NCI-H2029 treated with DMSO at 0.1 percent for 48 hours (cell line): ENCODE measurements at places on chromosomes 1 and 21.

GRCh38 chr1:151703813-151704212 lies 12.8 kb downstream of the CELF3 start:
- no peak for DNase-seq

GRCh38 chr1:8911416-8912309 lies 33.2 kb upstream of the ENO1 start:
- no peak for DNase-seq

DNA sequence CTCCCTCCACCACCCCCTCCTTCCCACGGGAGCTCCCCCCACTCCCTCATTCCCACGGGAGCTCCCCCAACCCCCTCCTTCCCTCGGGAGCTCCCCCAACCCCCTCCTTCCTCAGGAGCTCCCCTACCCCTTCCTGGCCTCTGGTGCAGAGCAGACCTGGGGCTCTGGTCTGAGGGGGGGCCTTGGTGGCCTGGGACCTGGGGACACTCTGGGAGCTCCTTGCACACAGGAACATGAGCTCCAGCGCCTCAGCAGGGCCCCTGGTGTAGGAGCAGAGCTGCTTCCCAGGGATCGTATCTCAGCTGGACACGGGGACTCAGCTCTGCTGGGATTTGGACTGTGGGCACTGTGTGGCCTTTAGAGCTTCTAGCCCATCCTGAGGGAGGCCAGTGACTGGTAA lies 19.7 kb upstream of the PRSS38 start:
- no peak for DNase-seq

DNA sequence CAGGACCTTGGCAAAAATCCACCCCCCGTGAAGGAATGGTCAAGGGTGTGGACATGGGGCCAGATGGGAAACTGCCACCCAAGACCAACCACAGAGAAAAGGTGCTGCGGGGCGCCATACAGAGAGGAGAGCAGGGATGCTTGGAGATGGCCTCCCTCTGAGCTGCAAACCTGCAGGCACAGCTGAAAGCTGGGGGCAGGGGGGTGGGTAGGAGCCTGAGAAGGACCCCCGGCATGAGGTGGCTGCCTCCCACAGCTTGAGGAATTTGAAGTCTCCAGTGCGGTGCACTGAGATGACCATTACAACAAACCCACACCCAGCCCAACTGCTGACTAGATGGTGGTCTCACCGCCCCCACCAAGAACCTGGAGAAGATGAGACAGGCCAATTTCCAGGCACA lies 84.8 kb downstream of the WDR4 start:
- DNase-seq: no peak

- DNase-seq: no peak
Measured at GRCh38 chr1:147216124-147216523, 9.0 kb downstream of the FMO5 start.

DNA sequence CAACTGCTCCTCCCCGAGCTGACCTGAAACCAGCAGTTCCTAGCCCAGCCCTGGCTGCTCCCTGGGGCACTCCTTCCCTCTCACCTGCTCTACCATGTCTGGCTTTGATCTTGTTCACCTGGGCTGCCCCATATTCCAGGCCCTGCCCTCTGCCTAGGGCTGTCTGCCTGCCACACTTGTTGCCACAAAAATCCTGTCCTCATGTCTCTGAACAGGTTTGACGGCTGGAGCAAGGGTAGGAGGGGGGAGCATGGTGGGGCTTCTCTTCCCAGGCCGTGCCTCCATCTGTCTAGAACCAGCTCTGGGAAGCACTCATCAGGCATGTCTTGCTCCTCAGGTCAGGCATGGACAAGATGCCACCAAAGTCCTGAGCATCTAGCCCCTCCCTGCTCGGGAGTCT lies 44.3 kb upstream of the WNT2B start:
- no peak for DNase-seq

DNA sequence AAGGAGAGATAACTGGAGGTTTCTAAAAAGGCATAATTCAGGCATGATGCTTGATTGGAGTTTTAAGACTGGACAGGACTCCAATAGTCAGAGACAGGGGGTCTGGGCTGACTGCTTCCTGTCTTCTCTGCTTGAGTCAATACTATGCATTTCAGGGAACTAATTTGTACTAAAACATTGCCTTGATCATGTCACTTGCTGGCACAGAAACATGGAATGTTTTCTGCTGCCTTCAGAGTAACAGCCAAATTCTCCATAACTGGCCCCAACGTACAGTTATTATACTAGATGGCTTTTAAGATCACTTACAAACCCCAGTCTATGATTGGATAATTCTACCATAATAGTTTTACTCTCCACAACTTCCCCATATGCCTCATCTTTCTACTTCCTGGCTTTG lies 247.0 kb downstream of the DNM3 start:
- no peak for DNase-seq

GRCh38 chr1:227765261-227766014 lies 30.2 kb downstream of the SNAP47 start:
- no peak for DNase-seq

GRCh38 chr1:94819945-94820746 lies at the start of gene SLC44A3:
TSS of gene SLC44A3 (plus strand) at chr1:94820357. CDS start at chr1:94820452, 95 bp downstream.
- DNase-seq: no peak

DNA sequence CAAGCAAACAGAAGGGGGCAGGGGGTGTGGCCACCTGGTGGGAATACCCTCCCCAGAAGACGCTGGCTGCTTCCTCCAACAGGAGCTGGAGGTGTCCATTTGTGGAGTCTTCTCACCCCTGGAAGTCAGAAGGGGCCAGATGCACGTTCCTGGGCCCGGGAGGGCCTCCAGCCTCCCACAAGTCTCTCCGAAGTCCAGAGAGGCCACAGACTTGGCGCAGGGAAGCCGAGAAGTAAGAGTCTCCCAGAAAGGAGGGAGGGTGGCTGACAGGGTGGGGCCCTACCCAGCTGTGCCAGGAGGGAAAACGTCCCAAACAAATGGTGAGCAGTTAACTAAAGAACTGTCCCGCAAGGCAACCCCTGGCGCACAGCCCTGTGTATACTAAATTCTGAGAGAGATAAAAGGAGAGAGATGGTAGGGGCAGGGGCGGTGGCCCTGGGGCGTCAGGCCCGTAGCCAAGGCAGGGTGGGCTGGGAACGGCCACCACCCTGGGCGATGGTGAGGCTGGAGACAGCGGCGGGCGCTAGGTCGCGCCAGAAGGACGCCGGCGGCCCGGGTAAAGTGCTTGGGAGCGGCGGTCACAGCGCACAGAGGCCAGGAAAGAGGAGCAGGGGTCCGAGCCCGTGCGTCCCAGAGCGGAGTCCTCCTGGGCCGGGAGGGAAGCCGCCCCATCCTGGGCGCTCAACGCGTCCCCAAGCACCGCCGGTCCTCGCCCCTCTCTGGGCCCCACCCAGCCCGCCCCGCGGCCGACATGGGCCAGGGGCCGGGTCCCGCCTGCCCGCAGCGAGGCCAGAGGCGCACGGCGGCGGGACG lies 1.2 kb downstream of the CHD5 start:
- no peak for DNase-seq

- no peak for DNase-seq
Measured at GRCh38 chr21:27464648-27465047, 497.8 kb upstream of the ADAMTS5 start.

DNA sequence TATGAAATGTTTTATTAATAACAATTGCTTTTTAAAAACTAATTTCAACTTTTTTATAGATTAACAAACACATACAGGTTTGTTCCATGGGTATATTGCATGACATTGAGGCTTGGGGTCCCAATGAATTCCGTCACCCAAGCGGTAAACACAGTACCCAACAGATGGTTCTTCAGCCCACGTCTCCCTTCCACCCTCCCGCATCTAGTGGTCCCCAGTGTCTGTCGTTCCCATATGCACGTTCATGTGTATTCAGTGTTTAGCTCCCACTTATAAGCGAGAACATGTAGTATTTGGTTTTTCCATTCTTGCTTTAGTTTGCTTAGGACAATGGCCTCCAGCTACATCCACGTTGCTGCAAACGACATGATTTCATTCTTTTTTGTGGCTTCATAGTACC lies 48.6 kb downstream of the NOS1AP start:
- no peak for DNase-seq

- no peak for DNase-seq
Measured at GRCh38 chr1:59664166-59664565, 150.6 kb upstream of the HOOK1 start.

GRCh38 chr1:244757091-244757939 lies 78.1 kb upstream of the COX20 start:
- DNase-seq: peak; percentile 9

- DNase-seq: no peak
Measured at GRCh38 chr1:113057006-113057405, 16.0 kb upstream of the LRIG2 start.

DNA sequence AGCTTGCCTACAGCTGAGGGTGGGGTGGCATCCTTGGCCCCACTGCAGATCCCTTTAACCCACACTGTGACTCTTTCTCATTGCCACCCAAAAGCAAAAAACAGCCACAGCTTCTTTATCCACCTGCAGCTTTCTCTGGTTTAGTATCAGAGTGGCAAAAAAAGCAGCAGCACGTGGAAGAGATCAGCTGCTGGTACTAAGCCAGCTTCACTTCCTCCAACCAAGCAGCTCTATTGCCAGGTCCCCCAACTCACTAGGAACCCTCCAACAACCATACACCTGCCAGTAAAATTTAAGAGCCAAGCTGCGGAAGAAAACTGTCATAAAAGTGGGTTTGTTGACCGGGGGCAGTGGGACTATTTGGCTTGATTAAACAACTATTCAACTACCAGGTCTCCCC lies 66.4 kb downstream of the KDM1A start:
- DNase-seq: no peak

- DNase-seq: no peak
Measured at GRCh38 chr1:173392895-173393658, 84.1 kb upstream of the PRDX6 start.

- DNase-seq: no peak
Measured at GRCh38 chr1:177340601-177341067, 169.9 kb downstream of the BRINP2 start.

DNA sequence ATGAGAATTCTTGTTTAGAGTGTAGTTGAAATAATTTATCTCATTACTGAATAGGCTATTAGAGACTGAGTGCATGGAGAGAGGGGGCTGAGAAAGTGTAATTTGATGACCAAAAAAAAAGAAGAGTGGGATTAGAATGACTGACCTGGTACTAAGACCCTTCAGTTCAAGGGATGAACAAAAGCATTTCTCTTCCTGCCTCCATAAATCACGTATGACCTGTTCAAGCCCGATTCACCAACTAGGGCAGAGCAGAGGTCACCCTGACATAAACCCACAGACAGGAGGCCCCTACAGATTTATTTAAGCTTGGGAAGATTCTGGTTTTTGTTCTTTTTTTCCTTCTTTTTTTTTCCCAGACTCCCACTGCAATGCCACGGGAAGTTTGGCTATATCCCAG lies 123.7 kb upstream of the COP1 start:
- DNase-seq: no peak

GRCh38 chr1:26289158-26290059 lies 9.5 kb downstream of the SH3BGRL3 start:
- DNase-seq: no peak

DNA sequence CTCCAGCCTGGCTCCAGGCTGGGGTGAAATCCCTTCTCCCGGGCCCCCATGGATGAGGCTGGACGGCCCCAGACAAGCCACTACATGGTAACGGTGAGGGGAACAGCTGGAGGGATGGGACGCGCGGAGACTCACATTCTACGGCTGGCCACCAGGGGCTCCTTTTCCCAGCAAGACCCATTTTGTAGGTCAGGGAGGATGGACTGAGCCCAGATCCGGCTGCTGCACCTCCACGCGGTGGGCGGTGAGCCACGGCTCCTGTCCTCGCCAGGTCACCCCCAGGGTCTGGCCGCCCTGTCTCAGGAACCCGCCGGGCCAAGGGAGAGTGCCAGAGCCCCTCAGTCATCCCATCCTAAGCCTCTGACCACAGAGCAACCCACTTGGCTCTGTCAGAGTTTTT lies 75.0 kb upstream of the ACTRT2 start:
- no peak for DNase-seq

DNA sequence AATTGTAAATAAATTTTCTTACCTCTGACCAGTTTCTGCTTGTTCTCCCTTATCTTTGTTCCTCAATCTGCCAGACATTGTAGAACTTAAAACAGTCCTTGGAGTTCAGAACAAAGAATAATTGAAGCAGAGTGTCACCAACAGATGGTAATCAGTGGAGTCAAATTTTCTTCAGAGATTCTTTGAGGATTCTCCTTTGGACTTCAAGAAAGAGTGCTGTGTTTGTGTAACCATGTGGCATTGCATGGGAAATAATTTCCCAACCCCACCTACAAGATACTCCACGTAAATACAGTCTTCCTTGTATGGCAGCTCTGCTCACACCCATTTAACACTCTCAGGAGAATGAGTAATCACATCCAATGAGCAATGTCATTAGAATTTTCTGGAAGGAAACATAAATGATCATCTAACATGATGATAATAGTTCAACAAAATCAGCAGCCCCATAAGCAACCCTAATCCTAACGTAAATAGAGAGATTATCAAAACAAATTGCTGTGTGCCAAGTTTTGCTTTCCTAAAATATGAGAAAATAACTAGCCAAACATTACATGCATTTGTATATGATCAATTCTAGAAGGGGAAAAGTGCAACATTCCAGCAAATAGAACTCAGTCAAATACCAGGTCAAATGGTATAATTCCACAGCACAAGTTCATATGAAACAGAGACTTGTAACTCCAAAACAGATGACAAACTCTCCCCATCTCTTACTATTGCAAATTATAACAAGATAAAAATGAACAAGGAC lies 6.9 kb upstream of the DENND1B start:
- DNase-seq: no peak

DNA sequence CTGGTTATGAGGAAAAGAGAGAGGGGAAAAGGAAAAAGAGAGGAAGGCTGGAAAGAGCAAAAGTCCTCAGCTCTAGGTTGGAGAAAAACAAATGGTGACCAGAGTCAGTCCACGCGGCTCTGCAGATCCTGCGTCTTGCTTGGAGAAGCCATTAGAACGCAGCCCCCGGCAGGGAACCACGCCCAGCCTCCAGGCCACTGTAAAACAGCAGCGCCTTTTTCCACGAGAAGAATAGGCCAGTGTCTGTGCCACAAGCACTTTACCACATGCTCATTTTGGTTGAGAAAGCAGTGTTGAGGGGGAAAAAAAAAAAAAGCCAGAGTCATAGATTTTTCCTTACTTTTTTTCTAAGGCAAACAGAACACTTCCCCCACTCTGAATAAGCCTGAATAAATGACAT lies 846.9 kb upstream of the ADAMTS5 start:
- DNase-seq: no peak

- DNase-seq: no peak
Measured at GRCh38 chr1:108016451-108016920, 51.5 kb upstream of the VAV3 start.

DNA sequence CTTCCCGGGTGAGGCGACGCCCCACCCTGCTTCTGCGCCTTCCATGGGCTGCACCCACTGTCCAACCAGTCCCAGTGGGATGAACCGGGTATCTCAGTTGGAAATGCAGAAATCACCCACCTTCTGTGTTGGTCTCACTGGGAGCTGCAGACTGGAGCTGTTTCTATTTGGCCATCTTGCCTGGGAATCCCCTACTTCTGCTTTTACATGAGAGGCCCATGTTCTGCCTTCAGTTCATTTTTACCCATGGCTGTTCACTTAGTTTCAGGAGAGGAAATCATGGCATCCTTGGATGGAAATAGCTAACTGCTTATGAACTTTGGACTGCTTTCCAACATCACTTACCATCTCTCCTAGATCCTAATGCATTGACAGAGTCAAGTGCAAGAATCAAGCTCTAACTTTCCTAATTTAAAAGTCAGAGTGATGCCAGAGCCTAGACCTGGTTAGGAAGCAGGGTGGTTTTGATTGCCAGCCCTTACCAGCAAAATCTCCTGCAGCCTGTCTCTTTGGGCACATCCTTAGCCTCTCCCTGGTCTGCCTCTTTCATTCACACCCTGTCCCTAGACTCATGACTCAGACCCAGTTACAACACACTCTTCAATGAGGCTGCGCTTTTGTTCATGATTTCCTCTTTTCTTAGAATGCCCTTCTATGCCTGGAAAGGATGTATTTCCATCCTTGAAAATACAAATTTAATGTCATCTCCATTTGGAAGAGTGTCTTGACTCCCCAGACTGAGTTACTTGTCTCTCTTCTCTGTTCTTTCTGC lies 137.2 kb downstream of the KCTD3 start:
- DNase-seq: no peak
